Heart left ventricle (tissue), 16 donors: ENCODE measurements at places on chromosomes 3 and 15.

GRCh38 chr3:23815879-23816278 lies 10.1 kb downstream of the UBE2E1 start:
- no peak for DNase-seq

DNA sequence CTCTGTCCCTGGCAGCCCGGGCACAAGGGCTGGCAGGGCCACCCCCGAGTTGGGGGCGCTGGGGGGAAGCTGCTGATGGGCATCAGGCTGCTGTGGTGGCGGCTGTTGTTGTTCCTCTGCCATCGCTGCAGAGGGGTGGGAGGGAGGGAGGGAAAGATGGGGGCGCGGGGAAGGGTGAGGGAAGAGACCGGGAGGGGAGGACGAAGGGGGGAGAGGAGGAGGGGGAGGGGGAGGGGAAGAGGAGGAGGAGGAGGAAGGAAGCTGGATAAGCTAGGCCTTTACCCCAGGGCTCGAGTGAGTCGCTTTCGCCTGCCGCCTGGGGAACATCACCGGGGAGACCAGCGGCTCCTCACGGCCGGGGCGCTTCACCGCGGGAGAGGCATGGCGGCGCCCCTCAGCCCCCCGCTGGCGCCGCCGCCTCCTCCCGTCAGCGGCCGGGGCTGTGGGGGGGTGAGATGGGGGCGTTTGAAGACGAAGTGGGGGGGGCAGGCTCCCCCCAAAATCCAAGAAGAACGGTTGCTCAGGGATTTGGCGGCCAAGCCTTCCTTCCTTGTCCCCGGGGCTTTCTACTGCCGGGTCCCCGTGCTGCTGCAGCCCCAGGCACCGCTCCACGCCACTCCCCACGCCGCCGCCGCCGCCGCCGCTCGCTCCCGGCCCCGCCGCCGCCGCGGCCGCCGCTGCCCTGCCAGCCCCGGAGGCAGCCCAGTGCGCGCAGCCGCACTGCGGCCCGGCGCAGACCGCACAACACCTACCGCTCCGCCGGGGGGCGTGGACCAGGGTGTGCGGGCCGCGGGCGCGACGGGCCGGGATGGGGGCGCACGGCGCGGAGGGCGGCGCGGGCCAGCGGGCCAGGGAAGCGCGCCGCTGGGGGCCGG lies at the start of gene RFX7:
RFX7 (minus strand) TSS at position 717 of the 875 bp plus-strand sequence; CDS start at position 123, 594 bp downstream.
- DNase-seq, result peak; percentile 80

DNA sequence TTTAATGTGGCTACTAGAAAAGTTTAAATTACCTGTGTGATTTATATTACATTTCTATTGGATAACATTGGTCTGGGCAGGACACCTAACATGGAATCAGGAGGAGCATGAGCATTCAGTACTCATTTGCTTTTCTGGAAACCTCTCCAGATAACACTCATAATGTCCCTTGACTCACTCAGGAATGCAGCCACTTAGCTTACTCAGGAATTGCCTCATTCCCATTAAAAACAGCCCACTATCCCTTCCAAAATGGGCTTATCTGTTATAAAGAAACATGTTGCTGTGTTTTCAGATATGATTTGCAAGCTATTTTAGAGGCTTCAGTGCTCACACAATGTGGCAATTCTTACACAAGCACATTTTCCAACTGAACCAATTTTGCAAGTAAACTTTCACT lies 17.1 kb downstream of the GBE1 start:
- no peak for DNase-seq

- no peak for DNase-seq
Measured at GRCh38 chr15:31377030-31377429, 50.4 kb downstream of the KLF13 start.

DNA sequence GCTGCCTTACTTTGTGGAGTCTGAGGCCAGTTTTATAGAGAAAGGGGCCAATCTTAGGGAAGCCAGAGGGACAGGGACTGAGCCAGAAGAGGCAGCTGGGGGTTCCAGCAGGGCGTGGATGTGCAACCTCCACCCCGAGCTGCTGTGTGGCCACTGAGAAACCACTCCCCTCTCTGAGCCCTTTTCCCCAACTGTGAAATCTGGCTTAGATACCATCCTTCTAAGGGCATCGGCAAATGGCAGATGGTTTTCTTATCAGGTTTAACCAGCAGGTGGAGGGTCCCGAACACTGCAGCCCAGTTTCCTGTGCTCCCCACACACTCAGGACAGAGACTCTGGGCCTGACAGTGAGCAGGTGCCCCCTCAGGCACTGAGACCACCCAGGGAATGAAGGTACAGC lies 55.8 kb upstream of the SLC6A6 start:
- no peak for DNase-seq

DNA sequence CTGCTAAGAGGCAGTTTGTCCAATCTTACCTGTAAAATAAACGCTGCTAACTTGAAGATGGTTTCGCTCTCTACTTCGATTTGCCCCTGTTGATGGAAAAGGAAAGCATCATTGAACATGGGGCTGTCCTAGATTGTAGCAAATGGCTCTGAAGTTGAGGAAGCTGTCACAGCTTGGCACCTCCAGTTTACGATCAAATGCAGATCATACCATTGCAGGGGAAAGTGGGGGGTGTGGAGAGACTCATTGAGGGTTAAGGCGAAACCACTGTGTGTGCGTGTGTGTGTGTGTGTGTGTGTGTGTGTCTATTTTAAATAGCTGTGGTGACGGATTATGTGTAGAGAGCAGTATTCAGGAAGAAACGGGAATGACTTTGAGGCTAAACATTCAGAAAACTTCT lies 127.6 kb upstream of the LMOD3 start:
- DNase-seq, result no peak

- DNase-seq, result no peak
Measured at GRCh38 chr15:84976746-84977345, 4.8 kb upstream of the PDE8A start.

DNA sequence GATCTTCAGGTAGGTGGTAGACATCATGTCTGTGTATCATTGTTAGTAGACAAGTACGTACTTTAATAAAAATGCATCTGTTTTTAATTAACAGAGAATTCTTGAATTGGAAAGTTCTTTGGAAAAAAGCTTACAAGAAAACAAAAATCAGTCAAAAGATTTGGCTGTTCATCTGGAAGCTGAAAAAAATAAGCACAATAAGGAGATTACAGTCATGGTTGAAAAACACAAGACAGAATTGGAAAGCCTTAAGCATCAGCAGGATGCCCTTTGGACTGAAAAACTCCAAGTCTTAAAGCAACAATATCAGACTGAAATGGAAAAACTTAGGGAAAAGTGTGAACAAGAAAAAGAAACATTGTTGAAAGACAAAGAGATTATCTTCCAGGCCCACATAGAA lies 149.1 kb upstream of the LRRFIP2 start:
- no peak for DNase-seq

- DNase-seq, result peak; percentile 33
Measured at GRCh38 chr15:91572110-91572509, 281.4 kb upstream of the SLCO3A1 start.

- no peak for DNase-seq
Measured at GRCh38 chr3:164390046-164390445, 688.2 kb downstream of the SI start.

GRCh38 chr3:171225708-171226107 lies 199.2 kb upstream of the SLC2A2 start:
- no peak for DNase-seq

DNA sequence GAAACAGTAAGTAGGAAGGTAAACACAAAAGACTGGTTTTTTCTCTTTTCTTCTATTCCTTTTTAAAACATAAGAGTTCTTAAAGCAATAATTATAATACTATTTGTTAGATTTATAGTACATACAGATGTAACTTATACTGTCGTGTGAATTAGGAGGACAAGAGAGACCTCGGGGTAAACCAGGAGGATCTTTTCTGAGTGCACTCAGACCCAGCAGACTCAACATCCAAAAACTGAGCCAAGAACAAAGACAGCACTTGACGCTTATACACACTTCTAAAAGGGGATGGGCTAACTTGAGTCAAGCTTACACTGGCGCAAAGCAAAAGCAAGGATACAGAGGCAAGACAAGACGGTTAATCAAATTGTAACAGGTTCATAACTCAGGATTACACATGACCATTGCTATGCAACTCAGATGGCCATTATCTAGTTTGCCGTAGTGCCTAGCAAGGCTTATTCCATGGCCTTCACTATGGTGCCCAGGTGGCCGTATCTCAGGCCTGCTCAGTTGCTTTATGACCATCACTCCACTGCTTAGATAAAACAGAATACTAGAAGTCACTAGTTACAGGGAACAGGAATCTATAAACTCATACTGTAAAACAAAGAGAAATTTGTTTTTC lies 18.6 kb downstream of the MTHFS start:
- no peak for DNase-seq

- DNase-seq, result no peak
Measured at GRCh38 chr15:26691249-26691648, 81.6 kb downstream of the GABRB3 start.

- no peak for DNase-seq
Measured at GRCh38 chr3:138082085-138082991, 33.1 kb downstream of the DZIP1L start.

GRCh38 chr3:148381051-148381450 lies 316.7 kb upstream of the AGTR1 start:
- no peak for DNase-seq

DNA sequence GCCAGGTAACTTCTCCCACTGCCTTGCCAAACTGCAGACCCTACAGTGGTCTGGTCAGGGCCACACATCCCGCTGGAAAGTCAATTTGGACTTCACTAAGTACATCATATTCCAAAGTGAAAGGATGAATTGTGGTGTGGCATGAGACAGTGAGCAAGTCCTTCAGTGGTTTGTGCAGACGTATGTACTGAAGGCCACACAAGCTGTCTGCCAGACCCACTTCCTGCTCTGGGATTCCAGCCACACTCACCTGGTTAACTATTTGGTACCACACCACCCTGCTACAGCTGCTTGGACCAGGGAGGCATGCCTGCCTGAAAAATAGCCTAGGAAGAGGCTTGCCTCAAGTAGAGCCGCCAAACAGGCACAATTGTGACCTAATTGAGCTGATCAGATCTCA lies 94.1 kb upstream of the STRIT1 start:
- no peak for DNase-seq

DNA sequence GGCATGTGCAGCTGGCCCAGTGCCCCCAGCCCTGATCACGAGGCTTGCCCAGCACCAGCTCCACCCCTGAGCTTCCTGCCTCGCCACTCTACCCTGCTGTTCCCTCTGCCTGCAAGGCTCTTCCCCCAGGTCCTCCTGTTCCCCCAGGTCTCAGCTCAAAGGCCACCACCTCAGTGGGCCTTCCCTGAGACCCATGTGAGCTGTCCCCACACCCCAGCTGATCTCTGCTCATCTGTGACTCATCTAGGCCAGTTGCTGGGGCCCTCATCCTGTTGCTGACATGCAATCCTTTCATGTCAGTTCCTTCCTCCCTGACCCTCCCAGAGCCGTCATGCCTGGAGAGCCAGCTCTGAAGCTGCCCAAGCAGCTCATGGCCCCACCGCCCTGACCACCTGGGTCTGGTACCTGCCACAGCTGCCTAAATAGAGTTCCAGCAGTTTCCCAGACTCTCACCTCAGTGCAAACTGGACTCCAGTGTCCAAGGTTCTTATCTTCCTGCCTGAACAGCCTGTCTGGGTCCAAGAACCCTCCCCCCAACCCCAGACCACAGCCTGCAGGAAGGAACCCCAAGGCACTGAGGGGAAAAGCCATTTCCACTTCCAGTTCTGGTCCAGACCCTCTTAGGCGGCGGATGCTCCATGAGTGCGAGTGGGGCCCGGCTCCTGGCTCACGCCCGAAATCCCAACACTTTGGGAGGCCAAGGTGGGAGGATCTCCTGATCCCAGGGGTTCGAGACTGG lies 116.6 kb upstream of the IQSEC1 start:
- no peak for DNase-seq

DNA sequence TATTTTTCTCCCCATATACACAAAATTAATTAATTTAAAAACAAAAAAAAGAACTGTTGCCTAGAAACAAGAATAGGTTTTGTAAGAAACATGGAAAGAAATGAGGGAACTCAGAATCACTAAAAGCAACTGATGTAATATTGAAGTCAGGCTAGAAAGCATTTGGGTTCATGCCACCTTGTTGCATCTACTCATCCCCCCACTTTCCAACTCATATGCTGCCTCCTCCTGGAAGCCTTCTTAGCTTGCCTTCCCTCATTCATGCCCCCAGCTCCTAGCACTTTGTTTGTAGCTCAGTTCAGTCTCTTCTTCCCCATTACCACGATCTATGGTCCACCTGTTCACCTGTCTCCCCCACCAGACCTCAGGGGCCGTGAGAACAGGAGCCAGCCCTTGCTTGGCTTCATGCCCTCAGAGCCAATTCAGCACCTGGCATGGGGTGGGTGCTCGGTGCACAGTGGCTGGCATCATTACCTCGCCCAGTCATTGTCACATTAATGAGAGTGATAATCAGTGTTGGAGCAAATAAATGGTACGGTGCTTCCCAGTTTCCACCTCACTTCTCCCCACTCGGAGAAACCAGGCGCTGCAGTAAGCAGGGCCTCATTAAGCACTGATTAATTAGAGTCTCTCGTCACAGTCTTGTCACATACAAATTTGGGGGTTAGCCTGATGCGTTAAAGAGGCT lies 62.4 kb upstream of the SLC6A1 start:
- no peak for DNase-seq

- no peak for DNase-seq
Measured at GRCh38 chr3:79521221-79521848, 246.5 kb downstream of the ROBO1 start.

GRCh38 chr3:156187146-156187769 lies 66.9 kb downstream of the KCNAB1 start:
- DNase-seq, result no peak

GRCh38 chr3:125108833-125109535 lies 53.2 kb upstream of the HEG1 start:
- DNase-seq, result no peak

- DNase-seq, result peak; percentile 54
Measured at GRCh38 chr3:157542711-157543500, 39.7 kb upstream of the VEPH1 start.

GRCh38 chr3:108125550-108126071 lies 34.8 kb upstream of the CD47 start:
- DNase-seq, result no peak

GRCh38 chr3:16848007-16848406 lies 36.7 kb upstream of the PLCL2 start:
- DNase-seq, result no peak

GRCh38 chr3:10764259-10765051 lies 51.6 kb upstream of the SLC6A11 start:
- DNase-seq, result no peak

DNA sequence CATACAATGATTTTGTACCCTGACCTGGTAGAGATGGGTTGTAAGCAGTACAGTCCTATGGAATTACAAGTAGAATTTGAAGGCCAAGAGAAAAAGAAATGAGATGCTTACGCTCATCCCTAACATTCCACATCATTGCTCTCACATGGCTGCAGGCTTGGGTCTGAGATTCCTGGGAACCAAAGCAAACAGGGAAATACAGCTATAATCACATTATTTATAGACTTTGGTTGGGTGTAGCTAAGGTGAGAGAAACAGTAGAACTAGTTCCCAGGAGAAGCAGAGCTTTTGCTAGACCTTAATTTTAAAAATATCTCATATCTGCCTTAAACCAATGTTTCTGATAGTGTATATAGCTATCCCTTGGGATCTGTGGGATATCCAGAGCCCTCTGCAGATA lies 51.4 kb downstream of the SLCO3A1 start:
- no peak for DNase-seq

GRCh38 chr3:49626796-49627195 lies 47.4 kb upstream of the APEH start:
- DNase-seq, result no peak

GRCh38 chr15:65286069-65286703 lies 497 bp downstream of the PARP16 start:
- DNase-seq, result no peak
